ENCODE measurements at places on chromosomes 12 and 14.

GRCh38 chr12:95282266-95282665 is 64.7 kb downstream of the VEZT start:
- no peak for DNase-seq

- DNase-seq = no peak
Observed at GRCh38 chr12:112380663-112381405, 1.4 kb downstream of the HECTD4 start.

DNA sequence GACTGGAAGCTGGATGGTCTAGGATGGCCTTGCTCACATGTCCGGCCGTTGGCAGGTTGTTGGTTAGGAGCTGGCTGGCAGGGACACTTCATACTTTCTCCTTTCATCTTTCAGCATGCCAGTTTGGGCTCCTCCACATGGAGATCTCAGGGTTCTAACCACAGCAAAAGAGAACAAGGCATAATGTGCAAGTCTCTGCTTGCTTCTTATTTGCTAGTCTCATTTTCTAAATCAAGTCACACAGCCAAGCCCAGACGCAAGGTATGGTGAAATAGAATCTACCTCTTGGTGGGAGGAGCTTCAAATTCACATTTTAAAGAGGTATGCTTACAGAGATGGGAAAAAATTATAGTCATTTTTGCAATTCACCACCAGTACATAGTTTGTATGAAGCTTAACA is 69.1 kb upstream of the NAP1L1 start:
- DNase-seq = no peak

DNA sequence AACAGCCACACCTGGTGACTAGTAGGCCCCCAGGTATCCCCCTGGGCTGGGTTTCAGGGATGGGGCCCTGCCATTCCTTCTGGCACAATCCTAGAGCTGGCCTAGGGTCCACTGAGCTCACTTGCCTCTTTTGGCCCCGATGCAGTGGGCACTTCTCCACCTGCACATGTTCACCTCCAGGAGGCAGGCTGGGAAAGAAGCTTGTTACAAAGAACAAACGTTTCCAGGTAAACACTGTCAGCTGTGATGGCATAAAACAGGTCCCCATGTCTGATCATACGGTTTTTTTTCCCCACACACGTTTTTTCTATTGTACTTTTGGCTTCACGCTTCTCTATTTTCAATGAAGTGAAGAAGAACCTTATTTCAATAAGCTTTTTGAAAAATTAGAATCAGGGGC is 15.8 kb upstream of the HVCN1 start:
- DNase-seq = no peak

- no peak for DNase-seq
Observed at GRCh38 chr14:35078082-35078481, 32.0 kb downstream of the FAM177A1 start.

DNA sequence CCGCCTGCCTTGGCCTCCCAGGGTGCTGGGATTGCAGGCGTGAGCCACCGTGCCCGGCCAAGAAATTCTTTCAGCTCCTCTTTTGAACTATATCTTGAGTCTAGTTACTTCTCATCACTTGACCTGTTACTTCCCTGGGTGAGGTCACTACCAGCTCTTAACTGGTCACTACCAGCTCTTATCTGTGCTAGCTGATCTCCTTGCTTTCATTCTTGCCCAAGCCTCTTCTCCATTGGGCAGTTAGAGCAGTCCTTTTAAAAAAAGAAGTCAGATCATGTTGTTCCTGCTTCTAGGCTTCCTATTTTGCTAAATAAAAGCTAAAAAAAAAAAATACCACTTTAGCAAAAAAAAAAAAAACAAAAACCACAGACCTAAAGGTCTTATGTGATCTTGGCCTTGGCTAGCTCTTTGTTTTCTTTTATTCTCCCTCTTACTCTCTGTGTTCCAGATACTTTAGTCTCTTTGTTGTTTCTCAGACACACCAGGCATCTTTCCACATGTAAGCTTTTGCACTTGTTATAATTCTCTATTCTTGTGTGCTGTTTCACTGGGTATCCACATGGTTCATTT is 63.5 kb downstream of the RAD51B start:
- DNase-seq = no peak

- DNase-seq = no peak
Observed at GRCh38 chr14:24071836-24072430, 571 bp downstream of the CPNE6 start.
